ENCODE measurements at places on chromosomes 13 and 19.
A peak's percentile ranks its signal among the peaks of the same experiment; 100 is the strongest.

DNA sequence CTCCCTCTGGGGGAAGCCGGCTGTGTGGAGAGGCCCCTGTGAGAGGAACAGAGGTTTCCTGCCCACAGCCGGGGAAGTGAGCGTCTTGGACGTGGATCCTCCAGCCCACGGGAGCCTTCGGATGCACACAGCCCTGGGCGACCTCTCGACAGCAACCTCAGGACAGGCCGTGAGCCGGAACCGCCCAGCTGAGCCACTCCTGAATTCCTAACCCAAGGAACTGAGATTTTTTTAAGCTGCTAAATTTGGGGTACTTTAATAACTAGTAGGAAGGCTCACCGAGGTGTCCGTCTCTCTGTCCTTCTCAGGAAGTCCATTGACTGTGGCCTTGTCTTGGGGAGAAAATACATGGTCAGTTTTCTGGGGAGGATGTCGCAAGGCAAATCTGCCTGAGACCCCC is 9.1 kb downstream of the LAIR1 start:
- no peak for DNase-seq

- DNase-seq = no peak
Observed at GRCh38 chr13:80989747-80990146, 648.8 kb upstream of the SPRY2 start.

GRCh38 chr19:39546599-39546998 is 6.6 kb upstream of the EID2 start:
- DNase-seq = no peak

DNA sequence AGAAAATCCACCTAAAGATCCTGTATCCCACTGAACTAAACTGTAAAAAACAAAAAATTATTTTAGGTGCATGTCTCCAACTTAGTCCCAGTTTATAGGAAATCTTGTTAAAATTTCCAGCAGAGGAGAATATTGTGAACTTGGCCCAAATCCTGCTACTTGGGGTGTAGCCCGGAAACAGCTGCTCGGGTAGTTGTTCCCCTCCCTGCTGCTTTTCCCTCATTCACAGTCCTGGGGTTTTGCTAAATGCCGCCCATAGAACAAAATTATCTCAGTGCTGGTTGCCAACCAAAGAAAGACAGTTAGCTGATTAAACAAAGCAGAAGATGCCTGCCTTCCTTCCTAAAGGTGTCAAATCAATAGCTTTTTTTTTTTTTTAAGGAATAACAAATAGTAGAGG is 330.5 kb upstream of the KLF12 start:
- DNase-seq = no peak

DNA sequence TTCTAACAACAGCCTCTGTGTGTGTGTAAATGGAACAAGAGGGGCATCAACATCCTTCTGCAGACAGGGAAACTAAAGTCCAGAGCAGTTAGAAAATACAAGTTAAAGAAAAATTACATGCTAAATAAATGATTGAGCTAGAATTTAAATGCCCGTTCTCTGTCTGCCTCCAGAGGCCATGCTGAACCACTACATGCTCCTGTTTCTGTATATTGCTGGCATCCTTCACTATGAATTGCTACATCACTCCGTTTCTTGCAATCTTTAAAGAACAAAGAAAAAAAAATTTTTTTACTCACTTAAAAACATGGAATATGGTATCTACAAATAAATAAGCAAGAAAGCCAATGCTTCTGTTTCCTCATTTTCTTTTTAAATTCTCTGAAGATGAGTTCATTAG is 47.9 kb downstream of the DCT start:
- DNase-seq = no peak

DNA sequence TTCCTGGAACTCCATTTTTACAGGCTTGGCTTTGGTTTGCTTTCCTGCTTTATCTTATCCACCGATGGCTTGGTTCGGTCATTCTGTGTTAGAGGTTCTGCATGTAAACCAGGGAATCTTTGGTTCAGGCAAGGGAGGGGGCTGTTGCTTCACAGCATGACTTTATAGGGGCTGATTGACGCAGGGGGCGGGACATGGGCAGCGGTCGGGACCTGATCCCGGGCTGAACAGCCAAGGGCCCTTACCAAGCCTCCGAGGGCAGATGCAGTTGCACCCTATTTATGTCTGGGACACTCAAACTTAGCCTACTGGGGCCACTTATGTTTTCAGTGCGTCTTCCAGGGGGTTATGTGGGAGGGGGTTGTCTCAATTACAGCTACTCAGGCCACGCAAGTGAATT is 312.4 kb downstream of the ZNF536 start:
- no peak for DNase-seq

- DNase-seq = no peak
Observed at GRCh38 chr13:38167164-38167822, 182.4 kb upstream of the UFM1 start.

DNA sequence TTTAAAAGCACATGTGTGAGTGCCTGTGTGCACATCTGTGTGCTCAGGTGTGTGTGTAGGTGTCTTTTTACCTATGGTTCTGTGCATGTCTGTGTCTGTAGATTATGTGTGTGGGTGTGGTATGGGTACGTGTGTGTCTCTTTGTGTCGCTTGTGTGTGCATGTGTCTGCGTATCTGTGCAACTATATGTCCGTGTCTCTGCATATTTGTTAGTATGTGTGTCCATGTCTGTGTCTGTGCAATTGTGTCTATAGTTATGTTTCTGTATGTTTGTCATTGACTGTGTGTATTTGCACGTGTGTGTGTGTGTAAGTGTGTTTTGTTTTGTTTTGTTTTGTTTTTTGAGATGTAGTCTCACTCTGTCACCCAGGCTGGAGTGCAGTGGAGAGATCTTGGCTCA is 7.3 kb upstream of the KCTD15 start:
- no peak for DNase-seq

GRCh38 chr13:52638666-52639328 is 3.4 kb upstream of the HNRNPA1L2 start:
- DNase-seq = no peak

GRCh38 chr13:94542917-94543316 is 53.0 kb downstream of the TGDS start:
- DNase-seq = no peak

DNA sequence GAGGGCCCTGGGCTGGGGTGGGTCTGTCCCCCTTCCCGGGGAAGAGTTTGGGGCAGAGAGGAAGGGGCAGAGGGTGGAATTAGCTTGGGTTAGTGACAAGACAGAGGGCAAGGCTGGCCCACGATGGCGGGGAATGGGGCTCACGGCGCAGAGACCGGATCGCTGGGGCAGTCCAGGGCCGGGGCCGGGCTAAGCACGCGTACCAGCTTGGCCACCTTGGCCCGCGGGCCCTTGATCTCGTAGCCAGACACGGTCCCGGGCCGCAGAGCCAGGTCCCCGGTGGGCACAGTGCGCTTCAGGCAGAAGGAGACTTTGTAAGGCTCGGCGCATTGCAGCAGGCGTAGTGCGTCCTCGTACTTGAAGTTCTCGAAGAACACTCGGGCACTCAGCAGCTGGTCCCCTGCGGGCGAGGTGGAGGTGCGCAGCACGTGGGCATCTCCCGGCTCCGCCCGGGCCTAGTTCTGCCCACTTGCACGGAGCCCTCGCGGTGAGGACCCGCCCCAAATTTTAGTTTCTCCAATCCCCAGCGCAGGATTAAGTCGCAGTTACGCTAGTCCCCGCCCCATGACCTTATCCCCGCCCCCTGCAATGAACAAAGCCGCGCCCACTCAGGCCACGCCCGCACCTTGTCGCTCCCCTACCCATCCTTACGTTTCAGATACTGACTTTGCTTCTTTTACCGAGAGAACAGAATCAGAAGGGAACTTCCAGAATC is 8.6 kb upstream of the HIPK4 start:
- DNase-seq = peak; percentile 71

GRCh38 chr13:39586151-39586550 is 16.8 kb downstream of the LHFPL6 start:
- DNase-seq = no peak

- no peak for DNase-seq
Observed at GRCh38 chr13:67147342-67148133, 82.6 kb downstream of the PCDH9 start.

DNA sequence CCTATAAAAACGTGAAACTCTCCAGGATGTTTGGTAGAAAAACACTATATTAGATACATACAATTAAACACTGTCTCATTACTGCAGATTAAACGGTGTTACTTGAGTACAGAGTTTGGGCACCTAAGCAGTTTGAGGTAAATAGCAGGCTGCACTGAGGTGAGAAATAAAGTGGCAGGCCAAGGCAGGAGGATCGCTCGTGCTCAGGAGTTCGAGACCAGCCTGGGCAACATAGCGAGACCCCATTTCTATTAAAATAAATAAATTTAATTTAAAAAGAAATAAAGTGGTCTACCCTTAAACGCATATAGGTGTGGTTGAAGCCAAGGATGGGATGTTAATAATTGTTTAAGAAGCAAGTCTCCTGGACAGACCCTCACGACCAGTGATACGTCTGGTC is 1.2 kb downstream of the PSPC1 start:
- no peak for DNase-seq

GRCh38 chr13:37495046-37495445 is 103.5 kb downstream of the POSTN start:
- DNase-seq = no peak

DNA sequence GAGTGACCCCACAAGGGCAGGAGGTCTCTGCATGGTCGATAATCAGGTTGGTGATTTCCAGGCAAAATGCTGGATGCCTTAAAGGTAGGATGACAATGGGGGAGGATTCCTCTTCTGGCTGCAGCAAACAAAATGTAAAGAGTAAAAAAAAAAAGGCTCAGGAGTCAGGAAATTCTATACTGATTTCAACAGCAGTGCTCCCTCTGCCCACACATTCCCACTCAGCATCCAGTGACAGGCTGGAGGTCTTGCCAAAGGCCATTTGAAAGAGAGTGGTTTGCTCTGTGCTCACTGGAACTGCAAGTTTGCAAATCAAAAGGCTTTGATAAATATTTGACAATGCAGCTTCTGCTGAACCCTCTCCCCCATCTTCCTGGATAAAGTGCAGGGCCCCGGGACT is 135.4 kb downstream of the TNFRSF19 start:
- DNase-seq = no peak

DNA sequence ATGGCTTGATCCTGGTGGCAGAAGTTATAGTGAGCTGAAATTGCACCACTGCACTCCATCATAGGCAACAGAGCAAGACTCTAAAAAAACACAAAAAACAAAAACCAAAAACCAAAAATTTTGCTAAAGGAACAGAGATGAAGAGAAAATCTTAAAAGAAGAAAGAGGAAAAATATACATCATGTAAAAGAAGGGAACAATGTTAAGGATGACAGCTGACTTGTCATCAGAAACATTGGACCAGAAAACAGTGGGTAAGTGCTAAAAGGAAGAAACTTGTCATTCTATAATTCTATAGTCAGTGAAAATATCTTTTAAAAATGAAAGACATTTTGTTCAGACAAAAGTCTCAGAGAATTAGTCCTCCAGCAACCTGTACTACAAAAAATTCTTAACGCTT is 93.8 kb downstream of the WASF3 start:
- DNase-seq = no peak

All from CD4-positive, alpha-beta T cell treated with Interleukin-6 at 100 ng/mL for 8 hours (primary cell).